ENCODE measurements at places on chromosomes 16 and 17.

GRCh38 chr17:75456039-75456416 lies 407 bp upstream of the TMEM94 start:
- DNase-seq = no peak

GRCh38 chr17:17345686-17346427 lies 42.7 kb downstream of the NT5M start:
- DNase-seq = no peak

DNA sequence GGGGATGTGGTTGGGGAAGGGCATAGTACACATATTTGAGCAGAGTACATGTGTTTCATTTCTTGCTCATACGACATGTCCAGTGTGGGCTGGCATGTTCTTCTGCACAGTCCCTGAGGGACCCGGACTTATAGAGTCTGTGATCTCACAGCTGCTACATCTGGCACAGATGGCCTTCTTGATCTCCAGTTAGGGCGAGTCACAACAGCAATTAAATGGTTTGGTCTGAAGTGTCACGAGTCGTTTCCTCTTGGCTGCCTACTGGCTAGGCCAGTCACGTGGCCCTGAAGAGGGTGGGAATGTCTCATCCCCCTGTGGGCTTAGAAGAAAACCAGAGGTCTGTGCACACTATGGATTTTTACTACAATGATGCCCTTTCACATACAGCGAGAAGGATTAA lies 443.6 kb downstream of the WWOX start:
- peak; percentile 36 for DNase-seq

DNA sequence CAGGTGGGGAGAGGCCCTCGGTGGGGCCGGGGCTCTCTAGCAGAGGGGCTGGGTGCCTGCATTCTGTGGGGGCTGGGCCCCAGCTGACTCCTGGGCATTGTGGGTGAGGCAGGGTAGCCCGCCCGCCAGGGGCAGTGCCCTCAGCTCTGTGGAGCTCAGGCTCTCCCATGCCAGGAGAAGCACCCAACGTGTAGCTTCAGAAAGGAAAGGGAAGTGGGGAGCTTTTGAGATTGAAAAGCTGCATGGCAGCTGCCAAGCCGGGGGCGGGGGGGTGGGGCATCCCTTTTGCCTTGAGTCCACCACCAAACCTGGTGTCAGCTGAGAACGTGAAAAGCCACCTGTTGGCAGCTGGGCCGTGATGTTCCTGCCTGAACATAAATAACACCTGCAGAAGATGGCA lies 192.1 kb upstream of the CIBAR2 start:
- DNase-seq = peak; percentile 58

DNA sequence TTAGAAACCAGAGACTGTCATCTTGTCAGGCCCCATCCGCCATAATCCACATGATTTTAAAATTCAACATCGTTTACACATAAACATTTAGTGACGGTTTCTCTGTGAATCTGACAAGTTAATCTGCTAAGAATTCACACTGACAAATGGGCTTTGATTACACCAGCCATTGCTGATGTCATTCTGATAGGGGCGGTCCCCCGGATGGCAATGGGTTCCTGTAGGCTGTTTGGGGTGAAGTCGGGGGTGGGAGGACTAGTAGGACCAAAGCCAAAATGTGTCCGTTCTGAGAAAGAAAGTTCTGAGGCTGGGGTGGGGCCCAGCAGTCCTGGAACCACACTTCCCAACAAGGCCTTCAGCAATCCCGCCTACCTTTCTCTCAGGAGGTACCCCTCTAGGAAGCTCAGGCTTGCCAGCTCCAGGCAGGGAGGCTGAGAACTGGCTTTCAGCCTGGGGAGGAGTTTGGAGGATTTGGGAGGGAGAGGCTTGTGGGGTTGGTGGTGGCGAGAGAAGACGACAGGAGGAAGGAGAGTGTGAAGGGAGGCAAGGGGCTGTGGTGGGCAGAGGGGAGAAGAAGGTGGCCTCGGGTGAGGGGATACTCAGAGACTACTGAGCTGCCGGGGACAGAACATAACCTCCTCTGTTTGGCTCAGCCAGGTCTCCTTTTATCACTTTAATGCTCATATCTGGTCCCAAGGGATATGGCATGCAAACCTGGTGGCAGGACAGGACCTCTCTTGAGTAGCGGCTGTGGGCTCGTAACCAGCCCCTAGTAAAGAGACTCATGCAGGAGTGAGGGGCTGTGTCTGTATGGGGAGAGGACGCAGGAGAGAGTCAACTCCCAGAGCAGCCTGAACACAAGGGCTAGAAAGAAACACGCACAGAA lies 8.6 kb downstream of the HIC1 start:
- DNase-seq = no peak

GRCh38 chr17:82124101-82124500 lies 26.1 kb upstream of the FASN start:
- no peak for DNase-seq

DNA sequence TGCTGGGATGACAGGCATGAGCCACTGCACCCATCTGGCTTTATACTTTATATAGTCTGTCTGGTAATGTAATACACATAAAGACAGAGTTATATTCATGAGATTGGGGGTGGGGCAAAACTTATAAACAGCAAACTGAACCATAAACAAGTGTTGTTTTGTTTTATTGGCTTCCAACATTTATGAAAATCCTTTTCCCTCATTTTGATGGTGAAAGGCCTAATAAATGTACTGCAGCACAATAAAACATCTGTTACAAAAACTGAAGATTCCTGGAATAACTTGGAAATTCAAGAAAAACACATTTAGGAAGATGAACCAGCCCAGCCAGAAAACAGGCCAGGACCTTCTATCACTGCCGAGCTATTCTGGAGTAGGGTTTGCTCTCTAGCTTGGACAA lies 16.1 kb downstream of the NPRL3 start:
- no peak for DNase-seq

DNA sequence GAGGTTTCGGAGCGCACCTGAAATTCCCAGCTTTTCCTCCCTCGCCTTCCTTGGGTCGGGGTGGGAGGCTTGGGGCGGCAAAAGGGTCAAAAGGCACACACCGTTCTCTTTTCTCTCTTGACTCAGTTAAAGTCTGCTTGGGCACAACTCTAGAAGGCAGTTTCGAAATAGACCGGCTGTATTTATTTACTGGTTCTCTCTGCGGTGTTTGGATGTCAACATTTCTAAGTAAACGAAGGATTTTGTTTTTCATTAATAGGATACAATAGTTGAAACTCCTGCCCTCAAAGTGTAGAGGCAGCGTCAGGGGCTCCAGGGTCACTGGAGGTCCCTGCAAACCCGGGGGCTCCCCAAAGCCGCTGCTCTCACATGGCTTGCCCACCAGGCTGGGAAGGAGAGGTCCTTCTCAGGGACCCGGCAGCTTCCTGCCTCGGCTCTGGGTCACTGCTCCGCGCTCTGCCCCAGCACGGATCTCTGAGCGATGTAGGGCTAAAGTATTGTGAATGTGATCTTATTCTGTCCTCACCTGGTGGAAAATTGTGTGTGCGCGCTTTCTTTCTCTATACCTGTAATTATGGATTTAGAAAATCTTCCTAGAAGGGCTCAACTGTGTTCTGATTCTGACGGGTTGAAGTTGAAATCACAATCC lies 952 bp downstream of the BMERB1 start:
- peak; percentile 49 for DNase-seq

GRCh38 chr17:79365351-79365750 lies 245.5 kb downstream of the RBFOX3 start:
- no peak for DNase-seq

DNA sequence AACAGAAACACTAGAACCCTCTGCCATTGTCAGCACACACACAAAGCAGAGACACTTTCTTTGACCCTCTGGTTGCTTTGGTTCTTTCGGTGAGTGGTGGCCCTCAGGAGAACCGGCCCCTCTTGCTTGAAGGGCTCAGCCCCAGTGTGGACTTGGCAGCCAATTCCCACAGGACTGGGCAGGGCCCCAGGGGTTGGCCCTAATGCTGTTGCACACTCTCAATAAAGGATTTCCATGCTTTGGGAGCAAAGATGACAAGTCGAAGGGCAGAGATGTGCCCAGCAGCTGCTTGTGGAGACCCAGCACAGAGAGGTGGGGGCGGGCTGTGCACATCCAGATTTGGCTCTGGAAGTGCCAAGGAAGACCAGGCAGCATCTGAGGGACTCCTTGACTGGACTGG lies 149.0 kb downstream of the NTN1 start:
- DNase-seq = no peak

DNA sequence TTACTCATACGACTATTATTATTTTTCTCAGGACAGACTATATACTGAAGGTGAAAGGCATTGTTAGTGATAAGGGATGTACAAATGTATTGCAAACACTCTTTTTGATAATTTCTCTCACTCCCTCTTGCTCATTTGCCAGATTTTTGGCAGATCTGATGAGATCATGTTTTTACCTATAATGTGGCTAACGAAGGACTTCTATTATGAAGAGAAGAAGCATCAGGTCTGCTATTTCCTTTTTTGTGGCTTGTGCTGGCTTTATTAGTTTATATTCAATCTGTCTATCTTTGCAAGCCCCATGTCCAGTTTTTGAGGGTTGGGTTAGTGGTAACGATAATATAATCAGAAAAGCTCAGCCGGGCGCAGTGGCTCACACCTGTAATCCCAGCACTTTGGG lies 22.5 kb upstream of the SCIMP start:
- no peak for DNase-seq
